ENCODE measurements at places on chromosomes 11 and 22. TPM values are rescaled to one million over a fixed set of nuclear protein-coding genes. Genes with fewer than 3 reads are reported as not detected.
A peak's percentile ranks its signal among the peaks of the same experiment; 100 is the strongest.

EPS8L2 gene
- 154 TPM for polyA plus RNA-seq

PHOX2A gene
- polyA plus RNA-seq: not detected

BIRC3 gene
- 11.3 TPM for polyA plus RNA-seq

TRIM29 gene
- polyA plus RNA-seq: 3.1 TPM

OR4C11 gene
- not detected for polyA plus RNA-seq

SMTNL1 gene
- not detected for polyA plus RNA-seq

DNA sequence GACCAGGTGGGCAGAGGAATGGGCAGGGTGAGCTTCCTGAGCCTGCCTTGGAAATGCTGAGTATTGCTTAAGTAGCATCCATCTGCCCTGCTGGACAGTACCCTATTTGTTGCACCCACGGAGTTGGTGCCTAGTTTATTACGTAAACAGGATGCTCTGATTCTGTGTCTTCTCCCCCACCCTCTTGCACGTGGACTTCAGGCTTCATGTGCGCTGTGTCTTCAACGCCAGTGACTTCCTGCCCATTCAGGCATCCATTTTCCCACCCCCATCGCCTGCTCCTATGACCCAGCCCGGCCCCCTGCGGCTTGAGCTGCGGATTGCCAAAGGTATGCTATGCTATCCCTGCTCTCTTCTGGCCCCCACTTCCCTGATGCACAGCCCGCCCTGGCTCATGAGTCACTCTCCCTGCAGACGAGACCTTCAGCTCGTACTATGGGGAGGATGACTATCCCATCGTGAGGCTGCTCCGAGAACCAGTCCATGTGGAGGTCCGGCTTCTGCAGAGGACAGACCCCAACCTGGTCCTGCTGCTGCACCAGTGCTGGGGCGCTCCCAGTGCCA lies 5.7 kb downstream of the ZP1 start:
- no peak for DNase-seq

DNA sequence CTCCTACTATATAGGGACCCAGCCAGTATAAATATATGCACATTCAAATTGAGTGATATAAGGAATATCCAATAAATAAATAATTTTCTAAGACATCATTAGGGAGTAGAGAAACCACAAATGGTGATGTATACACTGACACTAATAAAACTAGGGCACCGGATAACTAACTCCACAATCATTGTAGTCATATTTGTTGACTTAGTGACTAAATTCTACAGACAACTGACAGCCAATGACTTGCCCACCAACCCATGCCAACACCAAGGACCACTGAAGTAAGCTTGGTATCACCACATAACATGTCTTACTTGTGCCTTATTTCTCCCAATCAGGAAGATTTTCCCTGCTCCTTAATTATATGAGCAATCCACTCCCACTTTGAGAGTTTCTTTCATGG lies 139.6 kb upstream of the TRPC6 start:
- no peak for DNase-seq

DNA sequence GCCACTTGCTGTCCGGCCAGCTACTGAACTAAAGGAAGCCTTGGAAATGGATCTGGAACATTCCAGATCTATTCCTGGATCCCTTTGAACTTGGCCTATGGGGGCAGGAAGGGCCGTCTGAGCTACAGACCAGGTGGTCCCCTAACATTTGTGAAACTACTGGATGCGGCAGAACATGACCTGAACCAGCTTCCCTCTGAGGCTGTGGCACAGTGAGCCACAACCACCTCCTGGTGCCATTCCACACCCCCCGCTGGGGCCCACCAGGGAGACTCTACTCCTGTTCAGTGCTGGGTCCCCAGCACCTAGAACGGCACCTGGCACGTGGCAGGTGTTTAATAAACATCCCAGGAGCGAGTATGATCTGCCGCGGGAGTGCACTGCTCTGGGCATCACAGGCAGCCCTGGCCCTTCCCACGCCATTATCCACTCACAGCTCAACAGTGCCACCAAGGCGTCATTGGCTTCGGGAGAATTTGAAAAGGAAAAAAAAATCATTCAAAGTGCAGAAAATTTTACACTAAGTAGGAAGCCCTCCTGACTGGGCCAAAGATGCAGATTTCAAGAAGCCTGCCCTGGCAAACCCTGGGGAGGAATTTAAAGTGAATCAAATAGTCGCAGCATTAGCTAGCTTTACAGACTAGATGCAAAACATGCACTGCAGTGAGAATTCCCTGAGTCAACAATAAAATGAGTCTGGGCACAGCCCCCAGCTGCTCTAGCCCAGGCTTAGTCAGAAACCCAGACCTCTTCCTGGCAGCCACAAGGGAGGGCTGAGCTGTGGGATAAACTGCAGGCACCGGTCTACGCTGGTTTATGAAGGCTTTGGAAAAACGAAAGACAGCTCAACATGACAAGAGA lies 14.3 kb upstream of the EFCAB6 start:
- DNase-seq: peak; percentile 33

- DNase-seq: no peak
These were observed 35.6 kb downstream of the RNF169 start for GRCh38 chr11:74784234-74784633.

DNA sequence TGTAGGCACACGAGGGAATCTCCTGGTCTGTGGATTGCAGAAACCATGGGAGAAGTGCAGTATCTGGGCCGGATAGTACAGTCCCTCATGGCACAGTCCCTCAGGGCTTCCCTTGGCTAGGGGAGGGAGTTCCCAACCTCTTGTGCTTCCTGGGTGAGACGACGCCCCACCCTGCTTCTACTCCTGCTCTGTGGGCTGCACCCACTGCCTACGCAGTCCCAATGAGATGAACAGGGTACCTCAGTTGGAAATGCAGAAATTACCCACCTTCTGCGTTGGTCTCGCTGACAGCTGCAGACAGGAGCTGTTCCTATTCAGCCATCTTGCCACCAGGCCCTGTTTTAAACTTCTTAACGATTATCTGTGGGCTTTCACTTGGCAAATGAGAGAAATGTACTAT lies 157.2 kb upstream of the CARD18 start:
- no peak for DNase-seq

GRCh38 chr11:12800032-12800671 lies 125.9 kb downstream of the TEAD1 start:
- DNase-seq: peak; percentile 80

DNA sequence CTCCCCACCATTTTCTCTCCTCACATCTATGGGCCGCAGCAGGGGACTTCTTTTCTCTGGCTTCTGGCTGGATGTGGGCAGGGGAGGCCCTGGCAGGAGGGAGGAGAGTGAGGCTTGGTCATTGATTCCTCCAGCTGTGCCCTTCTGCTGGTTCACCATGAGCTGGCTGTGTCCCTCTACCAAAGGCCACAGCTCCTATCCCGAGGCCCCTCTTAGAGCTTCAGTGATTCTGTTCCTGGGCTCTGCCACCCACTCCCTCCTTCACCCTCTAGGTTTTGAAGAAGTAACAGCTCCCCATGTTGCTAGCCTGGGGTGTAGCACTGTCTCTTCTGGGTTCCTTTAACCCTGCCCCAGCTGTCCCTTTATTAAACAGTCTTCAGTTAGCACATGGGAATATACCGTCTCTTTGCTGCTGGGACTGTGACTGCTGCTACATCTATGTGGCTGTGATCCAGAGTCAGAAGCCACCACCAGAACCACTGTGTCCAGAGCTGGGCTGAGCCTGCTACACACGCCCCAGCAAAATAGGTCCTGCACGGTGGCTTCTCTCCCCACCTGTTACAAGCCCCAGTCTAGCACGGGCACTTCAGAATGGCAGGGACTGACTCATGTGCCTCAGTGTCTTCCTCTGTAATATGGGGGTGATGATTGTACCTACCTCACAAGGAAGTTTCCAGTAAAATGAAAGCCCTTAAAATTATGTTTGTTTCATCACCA lies 578 bp upstream of the PARVG start:
- no peak for DNase-seq

- no peak for DNase-seq
These were observed 103.5 kb downstream of the WT1 start for GRCh38 chr11:32331792-32332191.

- no peak for DNase-seq
These were observed 881.3 kb downstream of the KCNA4 start for GRCh38 chr11:29135504-29135903.

DNA sequence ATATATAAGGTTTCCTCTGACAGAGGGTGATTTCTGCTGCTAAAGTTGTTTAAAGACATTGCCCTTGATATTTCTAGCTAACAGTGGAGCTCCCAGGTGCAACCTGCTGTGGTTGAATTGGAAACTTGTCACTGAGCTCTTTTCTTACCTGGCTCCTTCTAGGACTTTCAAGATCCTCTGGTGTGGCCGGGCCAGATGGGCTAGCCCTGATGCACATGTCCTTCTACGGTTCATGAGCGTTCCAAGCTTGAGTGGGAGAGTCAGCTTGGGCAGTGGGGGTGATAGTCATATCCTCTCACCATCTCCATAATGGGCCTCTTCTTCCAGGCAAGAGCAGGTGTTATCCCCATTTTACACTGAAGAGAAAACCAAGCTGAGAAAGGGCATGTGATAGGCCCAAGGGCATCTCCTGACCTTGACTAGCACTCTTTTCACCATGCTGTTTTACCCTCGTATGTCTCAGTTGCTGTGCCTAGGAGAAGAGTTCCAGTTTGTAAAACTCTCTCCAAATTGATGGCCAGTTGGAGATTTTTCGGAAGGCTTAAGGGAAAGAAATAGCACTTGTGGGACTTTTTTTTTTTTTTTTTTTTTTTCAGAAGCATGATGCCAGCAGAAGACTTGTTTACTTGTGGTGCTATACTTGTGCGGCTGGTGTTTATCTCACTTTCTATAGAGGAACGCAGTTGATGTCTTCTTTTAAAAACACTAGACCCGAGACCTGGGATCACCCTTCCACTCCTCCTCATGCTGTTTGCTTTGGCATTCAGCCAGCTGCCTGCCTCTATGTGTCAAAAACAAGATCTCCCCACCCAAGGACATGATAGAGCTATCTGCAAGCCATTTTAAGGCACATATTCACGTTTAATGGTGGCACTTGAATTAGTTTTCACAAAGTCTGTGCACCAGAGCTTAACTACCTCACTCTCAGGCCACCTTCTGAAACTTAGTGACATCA lies 32.6 kb downstream of the TEAD1 start:
- DNase-seq: no peak
